ENCODE measurements at places on chromosomes 5 and 9.
A peak's percentile ranks its signal among the peaks of the same experiment; 100 is the strongest.

- no peak for DNase-seq
These were observed 8.4 kb upstream of the MXD3 start for GRCh38 chr5:177319913-177320588.

DNA sequence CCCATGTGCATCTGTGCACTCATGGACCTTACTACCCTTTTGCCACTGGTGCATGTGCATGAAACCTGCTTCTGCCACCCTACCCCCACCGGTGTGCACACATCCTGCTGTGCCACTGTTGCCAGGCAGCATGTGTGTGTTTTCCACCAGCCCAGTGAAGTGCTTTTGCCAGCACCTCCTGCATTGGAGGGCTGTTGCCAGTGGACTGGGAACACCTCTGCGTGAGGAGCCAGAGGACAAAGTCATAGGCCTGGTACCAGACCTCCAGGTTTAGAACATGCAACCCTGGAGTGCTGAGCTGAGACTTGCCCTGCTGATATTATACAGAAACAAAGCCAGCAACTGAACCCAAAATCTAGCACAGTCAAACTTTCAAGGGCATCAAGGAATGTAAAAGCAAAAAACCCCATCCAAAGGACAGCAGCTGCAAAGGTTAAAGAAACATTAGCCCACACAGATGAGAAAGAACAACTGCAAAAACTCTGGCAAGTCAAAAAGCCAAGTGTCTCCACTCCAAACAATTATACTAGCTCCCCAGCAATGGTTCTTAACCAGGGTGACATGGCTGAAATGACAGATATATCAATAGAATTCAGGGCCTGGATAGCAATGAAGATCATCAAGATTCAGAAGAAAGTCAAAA is 70.6 kb upstream of the PTPN3 start:
- DNase-seq: no peak

DNA sequence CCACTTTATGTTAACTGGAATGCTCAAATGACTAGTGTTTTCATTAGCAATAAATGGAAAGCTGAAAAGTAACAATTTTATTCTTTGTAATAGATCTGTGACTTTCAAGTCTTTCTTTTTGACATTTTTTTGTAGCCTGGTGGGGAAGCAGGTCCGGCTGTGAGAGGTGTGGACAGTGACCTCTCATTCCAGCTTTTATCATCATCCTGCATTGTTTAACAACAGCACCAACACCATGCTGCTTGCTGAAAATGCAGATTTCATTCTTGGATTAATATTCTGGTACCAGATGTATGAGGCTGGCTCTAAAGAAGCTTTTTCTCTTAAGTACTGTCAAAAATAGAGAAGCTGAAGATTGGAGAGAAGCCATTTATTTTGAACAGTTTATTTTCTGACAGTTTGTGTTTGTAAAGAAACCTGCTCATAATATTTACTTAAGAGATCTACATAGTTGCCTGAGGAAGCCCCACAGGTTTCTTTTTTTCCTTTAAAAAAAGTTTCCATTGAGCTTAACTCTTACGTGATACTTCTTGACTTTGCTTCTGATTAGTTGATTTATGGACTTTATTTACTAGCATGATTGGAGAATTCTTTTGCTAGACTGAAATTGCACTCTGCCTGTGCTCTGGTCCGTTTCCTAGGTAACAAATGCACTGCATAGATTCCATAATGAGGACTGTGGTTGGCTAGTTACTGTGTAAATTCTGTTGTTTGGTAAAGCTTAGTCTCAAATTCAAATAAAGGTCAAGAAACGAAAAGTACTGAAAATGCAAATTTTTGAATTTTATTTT is 3.4 kb downstream of the KIAA1958 start:
- DNase-seq: no peak

DNA sequence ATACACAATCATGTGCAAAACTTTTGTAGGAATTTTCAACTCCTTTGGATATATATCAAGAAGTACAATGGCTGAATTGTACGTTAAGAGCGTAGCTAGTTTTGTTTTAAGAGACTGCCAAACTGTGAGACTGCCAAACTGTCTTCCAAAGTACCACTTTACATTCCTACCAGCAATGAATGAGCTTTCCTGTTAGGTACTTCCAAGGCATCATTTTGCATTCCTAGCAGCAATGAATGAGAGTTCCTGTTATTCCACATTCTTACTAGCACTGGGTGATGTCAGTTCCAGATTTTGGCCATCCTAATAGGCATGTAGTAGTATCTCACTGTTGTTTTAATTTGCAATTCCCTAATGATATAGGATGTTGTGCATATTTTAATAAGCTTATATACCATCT is 219.3 kb downstream of the KCNN2 start:
- DNase-seq: no peak

- DNase-seq: no peak
These were observed 24.6 kb downstream of the LOX start for GRCh38 chr5:122053181-122054109.

DNA sequence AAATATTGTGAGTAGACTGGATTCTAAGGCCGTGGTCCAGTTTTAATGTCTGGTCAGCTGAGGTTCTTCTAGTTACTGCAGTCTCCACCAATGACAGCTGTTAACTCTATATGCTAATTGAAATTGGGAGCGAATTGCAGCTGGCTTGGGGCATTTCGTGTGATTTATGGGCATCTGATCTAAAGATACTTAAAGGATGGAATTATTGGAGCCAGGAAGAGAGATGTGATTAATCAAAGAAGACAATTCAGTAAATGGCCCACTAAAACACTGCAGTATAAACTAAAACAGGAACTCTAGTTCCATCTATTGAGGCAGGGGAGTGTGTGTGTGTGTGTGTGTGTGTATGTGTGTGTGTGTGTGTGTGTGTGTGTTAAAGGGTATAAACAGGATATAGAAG is 157.5 kb upstream of the IQGAP2 start:
- DNase-seq: no peak

DNA sequence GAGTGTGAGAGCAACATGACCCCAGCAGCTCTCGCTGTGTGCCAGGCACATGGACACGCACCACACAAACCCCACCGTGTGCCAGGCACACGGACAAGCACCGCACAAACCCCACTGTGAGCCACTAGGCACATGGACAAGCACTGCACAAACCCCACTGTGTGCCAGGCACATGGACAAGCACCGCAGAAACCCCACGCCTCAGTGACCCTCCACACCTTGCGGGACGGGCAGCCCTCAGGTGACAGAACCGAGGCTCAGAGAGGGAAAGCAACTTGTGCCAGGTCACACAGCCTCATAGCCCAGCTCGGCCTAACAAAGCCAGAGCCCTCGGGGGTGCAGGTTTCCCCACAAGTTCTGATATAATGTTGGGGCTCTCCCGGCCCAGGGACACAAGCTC is 2.0 kb upstream of the GPSM1 start:
- DNase-seq: no peak

GRCh38 chr9:109036744-109037680 is 23.7 kb upstream of the CTNNAL1 start:
- no peak for DNase-seq

DNA sequence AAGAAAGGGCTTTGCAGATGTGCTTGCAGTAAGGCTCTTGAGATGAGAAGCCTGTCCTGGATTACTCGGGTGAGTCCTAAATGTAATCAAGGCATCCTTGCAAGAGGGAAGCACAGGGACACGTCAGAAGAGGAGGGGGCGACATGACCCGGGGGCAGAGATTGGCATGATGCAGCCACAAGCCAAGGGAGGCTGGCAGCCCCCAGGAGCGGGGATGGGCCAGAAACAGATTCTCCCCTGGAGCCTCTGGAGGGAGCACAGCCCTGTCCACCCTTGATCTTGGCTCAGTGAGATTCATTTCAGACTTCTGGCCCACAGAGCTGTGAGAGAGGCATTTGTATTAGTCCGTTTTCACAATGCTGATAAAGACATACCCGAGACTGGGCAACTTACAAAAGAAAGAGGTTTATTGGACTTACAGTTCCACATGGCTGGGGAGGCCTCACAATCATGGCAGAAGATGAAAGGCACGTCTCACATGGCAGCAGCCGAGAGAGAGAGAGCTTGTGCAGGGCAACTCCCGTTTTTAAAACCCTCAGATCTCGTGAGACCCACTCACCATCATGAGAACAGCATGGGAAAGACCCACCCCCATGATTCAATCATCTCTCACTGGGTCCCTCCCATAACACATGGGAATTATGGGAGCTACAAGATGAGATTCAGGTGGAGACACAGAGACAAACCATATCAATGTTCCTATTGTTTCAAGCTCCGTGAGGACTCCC is 76.1 kb downstream of the ADAMTS2 start:
- DNase-seq: no peak

- no peak for DNase-seq
These were observed 11.2 kb downstream of the CSNK1A1 start for GRCh38 chr5:149540089-149540488.

- no peak for DNase-seq
These were observed 29.2 kb downstream of the STOM start for GRCh38 chr9:121340676-121341392.

DNA sequence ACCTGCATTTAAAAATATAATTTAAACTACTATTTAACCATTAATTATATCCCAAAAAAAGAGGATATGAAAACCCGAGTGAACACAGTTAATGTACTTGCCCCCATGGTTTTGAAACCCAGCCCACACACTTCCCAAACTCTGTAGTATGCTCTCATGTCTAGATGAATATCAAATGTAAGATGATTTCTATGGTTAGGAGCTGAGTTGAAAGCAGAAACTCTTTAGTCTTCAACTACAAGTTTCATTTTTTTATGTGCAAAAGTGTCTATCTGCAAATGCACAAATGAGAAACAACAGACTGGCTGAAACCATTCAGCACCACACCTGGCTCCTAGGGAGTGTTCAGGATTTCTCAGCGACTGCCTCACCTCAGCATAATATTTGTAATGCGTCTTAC is 183.3 kb downstream of the SEMA5A start:
- no peak for DNase-seq

DNA sequence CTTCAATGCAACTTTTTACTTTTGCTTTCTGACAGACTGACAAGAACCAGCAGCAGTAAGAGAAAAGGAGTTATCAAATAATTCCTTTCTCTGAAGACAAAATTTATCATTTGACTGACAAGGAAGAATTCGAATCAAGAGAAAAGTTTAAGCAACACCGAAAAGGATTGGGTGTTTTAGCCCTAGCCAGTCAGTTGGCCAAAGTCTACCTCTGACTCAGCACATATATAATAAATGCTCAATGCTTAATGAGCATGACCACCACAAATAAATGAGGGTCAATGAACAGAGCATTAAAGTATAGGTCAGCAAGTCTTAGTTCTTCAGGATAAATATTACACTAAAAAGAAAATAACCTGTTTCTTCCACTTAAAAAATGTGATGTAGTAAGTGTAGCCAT is 1603.5 kb upstream of the C9orf72 start:
- DNase-seq: no peak

GRCh38 chr9:25724424-25724823 is 46.2 kb upstream of the TUSC1 start:
- DNase-seq: no peak

GRCh38 chr5:65539827-65540226 is 23.1 kb downstream of the CENPK start:
- no peak for DNase-seq

DNA sequence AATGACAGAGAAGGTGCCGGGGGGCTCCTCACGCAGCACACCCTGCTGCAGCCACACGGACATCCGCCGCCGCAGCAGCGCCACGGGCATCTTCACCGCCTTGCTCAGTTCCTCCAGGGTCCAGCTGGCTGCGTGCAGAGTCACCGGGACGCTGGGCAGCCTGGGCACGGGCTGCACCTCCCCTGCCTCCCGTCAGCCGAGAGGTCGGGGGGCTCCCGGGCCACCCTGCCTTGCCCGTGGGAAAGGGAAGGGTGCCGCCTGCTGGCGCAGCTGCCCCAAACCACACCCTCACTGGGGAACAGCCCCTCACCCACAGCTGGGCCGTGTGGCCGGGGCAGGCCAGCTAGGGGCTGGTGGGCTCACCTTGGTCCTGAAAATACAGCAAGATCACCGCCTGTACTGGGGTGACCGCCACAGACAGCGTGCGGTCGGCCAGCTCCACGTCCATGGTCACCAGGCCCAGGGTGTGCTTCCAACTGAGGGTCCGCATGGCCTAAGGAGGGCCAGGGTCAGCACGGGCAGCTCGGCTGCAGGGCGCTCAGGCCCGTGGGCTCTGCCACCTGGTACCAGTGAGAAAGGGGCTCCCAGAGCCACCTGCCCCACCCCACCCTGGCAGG is 3.6 kb upstream of the TMEM210 start:
- no peak for DNase-seq

GRCh38 chr9:112332977-112333638 is at the start of gene PTBP3:
Gene PTBP3, minus strand, starts transcription at chr9:112333619. Its CDS starts 35,754 bp downstream, at chr9:112297865.
- peak; percentile 78 for DNase-seq

GRCh38 chr9:70883056-70883455 is 238.4 kb downstream of the TRPM3 start:
- DNase-seq: no peak

- no peak for DNase-seq
These were observed 549.3 kb downstream of the RAB3C start for GRCh38 chr5:59132131-59132530.

- no peak for DNase-seq
These were observed 340.4 kb downstream of the EBF1 start for GRCh38 chr5:158759283-158759682.

DNA sequence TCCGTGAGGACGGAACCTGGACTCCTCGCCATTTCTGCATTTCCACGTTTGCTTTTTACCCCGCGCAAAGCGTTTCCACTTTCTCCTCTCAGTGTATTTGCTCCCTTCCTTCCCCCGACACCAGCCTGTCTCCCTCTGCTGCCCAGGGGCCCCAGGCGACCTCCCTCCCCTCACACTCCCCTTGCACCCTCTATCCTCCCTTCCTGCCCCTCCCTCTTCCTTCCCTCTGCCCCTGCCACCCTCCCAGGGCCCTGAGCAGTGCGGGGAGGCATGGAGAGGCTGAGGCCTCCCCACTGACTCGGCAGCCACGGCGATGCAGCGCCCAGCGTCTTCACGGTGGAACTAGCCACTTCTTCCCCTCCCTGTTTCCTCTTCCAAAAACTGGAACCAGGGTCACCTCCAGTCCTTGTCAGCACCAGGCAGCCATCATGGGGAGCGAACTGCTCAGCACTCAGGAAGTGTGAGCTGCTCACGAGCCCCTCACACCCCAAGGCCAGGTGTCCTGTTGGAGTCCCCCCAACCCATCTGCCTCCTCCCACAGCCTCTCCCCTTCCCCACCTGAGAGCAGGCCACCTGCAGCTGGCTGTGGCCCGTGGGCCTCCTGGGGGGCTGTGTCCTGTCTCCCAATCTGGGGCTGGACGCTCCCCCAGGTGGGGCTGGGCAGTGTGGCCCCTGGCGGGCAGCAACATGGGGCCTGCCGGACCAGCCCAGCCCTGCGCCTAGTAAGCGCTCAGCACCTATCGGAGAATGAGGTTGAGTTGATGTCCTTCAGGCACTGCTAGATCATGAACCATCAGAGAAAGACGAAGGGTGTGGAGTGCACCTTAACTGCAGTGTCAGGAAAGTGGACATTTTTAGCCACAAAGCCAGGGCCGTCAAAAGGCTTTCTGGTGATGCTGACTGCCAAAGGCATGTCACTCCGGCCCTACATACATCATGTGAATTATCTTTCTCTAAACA is 17.5 kb downstream of the UBE2QL1 start:
- DNase-seq: no peak

DNA sequence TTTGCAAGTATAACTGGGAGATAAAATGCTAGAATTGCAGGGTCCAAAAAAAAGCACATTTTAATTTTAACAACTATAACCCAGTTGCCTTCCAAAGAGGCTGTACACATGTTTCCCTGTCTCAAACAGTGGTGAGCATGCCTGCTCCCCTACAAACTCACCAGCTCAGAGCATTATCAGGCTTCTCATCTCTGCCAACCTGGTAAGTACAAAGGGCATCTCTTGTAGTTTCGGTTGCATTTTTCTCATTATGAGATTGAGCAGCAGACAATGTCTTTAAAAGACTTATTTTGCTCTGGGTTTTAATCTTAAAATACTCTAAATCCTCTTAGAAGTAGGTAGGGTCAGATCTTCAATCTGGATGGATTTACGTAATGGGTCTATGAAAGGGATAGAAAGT is 107.1 kb upstream of the MSX2 start:
- DNase-seq: no peak

Data from activated T-helper 2 cell treated with anti-CD3 and anti-CD28 coated beads, Interferon-gamma antibody, Interleukin-2, Interleukin-4, amounts not matched to agents 10 μg/mL and 5 μg/mL and 100 μg/mL, durations not matched to agents 14 hours and 24 hours and 36 hours (primary cell).